NCI-H1092 (cell line): ENCODE measurements at places on chromosomes 5 and 9.

GRCh38 chr9:75870450-75870849, 20.0 kb upstream of the PCSK5 start:
- no peak for DNase-seq

DNA sequence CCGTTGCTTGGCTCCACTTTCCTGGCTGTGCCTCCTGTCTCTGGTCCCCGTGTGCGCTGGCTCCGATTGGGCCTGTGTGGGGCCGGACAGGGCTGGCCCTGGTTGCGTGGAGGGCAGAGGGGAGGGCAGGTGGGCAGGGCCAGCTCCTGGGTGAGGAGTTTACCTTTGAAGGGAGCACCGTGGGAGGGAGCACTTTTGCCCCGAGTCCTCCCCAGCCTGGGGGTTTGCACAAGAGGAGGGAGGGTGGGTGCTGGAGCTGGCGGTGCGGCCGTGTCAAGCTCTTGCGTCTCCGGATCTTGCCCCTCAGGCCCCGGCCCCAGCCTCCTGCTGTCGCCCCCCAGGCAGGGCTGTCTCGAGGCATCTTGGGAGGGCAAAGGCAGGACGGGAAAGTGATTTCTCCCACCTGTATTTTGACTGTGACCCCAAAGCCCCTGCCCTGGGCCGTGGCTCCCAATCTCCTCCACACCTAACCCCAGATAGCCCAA, 48.3 kb upstream of the EXOC3 start:
- no peak for DNase-seq

DNA sequence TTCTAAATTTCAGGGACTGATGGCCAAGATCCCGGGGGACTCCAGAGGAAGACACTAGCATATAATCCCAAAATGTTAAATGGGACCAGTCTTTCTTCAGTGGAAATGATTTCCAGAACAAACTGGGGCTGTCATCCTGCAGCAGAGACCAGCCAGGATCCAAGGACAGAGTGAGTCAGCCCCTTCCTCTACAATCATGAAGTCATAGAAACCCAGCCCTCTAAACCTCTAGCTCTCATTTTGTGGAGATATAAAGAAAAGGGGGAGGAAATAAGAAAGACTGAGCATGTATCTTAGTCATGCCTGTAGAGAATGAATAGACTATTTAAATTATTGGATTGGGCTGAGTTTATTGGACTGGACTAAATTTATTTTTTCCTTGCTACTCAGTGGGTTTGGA, 318.3 kb downstream of the AGTPBP1 start:
- DNase-seq, result no peak

- no peak for DNase-seq
These were observed 39.9 kb upstream of the IL17B start for GRCh38 chr5:149418910-149419531.

- no peak for DNase-seq
These were observed 116.1 kb upstream of the SLC12A2 start for GRCh38 chr5:127967323-127967982.
